ENCODE measurements at places on chromosomes 16 and 17.

GRCh38 chr16:53503991-53504663 lies 1.1 kb upstream of the AKTIP start:
- no peak for DNase-seq

DNA sequence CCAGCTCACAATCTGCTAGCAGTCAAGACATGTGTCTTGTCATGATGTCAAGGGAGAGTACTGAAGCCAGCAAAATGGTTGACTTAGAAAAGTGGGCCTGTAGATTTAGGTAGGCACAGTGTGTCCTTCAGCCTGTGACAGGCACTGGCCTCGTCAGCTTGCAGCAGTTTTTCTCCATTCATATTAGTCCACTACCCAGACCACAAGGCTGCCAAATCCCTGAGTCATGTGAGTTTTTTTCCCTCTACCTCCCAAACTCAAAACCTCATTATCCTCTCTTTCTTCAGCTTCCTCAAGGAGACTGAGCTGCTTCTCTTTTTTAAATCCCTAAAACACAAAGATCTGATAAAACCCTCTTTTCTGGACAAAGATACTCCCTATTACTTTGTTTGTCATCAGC lies 102.6 kb upstream of the HS3ST3A1 start:
- DNase-seq = no peak

DNA sequence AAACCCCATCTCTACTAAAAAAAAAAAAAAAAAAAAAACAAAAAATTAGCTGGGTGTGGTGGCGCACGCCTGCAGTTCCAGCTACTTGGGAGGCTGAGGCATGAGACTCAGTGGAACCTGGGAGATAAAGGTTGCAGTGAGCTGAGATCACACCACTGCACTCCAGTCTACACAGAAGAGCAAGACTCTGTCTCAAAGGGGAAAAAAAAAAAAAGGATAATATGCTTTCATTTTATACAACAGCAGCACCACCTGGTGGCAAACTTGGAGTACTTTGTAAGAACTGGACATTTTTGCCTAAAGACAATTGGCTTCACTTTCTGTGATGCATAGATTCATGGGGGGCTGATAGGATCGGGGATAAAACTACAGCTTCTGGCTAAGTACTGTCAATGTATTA lies 8.5 kb downstream of the CHTF8 start:
- peak; percentile 28 for DNase-seq

DNA sequence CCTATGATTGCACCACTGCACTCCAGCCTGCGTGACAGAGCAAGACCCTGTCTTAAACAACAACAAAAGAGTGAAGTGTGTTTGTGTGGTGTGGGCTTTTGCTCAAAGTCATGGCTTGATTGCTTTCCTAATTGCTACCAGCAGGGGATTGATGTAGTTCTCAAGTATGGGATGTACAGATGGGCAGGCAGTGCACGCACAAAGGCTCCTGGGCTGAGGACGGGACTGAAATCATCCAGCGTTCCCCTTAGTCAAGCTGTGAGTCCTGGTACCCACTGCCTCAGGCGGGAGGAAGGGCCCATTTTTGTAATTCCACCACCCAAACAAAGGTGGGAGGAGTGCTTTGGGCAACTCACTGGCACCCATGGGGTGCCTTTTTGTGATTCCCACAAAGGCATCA lies 47.3 kb downstream of the GDE1 start:
- no peak for DNase-seq

DNA sequence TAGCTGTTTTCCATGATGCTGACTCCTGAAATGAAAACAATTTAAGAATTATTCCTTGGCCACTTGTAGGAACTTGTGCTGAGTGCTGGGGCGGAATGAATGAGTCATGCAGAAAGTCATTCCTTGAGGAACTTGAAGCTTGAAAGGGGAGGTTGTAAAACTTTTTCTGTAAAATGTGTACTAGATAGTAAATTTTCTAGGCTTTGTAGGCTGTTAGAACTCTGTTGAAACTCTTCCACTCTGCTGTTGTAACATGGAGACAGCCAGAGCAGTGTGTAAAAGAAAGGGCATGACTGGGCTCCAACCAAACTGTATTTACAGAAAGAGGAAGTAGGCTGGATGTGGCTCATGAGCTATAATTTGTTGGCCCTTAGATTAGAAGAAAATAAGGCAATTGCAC lies 46.1 kb downstream of the ABCA8 start:
- DNase-seq = no peak

DNA sequence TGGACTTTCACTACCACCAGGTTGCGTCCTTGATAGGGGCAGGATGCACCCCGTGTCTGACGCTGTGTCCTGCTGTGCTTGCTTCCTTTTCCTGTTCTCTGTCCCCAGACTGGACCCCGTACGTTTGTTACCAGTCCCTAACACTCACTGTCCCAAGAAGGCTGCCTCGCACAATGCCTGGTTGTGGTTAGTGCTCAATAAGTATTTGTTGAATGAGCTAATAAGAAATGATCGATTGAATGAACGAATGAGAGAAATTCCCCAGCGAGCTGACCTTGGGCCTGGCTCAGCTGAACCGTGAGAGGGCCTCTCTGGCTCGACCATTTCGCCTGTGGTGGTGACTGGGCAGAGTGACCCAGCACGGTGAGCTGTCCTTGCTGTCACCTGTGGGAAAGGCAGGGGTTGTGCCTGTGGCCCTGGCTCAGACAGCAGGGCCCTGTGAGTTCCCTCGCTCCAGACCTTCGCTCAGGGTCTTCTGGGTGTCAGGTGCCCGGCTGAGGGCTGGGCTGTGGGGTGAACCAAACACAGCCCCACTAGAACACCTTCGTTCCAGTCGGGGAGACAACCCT lies 20.9 kb downstream of the CMIP start:
- DNase-seq = no peak

GRCh38 chr16:83402160-83402814 lies 405.5 kb upstream of the HSBP1 start:
- no peak for DNase-seq

DNA sequence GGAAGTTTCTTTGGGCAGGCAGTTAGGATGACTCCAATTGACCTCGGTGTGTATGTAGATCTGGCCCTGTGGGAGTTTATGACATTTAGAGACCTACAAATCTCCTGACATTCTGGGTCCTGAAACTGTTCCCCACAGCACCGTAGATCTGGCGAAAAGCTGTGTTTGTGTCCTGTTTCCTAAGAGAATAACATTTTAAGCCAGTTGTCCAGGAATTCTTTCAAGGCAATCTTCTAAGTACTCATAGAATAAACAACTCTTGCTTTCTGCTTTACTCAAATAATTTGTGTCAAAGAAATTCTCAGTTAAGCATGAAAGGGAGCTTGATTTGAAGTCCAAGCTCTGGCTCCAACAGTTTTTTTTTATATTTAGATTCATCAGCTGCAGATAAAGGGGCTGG lies 78.5 kb upstream of the ELAC2 start:
- no peak for DNase-seq

- DNase-seq = peak; percentile 76
These were observed 4.8 kb upstream of the ARL4D start for GRCh38 chr17:43393944-43394482.

- no peak for DNase-seq
These were observed 24.3 kb upstream of the MGAT5B start for GRCh38 chr17:76843703-76844484.

DNA sequence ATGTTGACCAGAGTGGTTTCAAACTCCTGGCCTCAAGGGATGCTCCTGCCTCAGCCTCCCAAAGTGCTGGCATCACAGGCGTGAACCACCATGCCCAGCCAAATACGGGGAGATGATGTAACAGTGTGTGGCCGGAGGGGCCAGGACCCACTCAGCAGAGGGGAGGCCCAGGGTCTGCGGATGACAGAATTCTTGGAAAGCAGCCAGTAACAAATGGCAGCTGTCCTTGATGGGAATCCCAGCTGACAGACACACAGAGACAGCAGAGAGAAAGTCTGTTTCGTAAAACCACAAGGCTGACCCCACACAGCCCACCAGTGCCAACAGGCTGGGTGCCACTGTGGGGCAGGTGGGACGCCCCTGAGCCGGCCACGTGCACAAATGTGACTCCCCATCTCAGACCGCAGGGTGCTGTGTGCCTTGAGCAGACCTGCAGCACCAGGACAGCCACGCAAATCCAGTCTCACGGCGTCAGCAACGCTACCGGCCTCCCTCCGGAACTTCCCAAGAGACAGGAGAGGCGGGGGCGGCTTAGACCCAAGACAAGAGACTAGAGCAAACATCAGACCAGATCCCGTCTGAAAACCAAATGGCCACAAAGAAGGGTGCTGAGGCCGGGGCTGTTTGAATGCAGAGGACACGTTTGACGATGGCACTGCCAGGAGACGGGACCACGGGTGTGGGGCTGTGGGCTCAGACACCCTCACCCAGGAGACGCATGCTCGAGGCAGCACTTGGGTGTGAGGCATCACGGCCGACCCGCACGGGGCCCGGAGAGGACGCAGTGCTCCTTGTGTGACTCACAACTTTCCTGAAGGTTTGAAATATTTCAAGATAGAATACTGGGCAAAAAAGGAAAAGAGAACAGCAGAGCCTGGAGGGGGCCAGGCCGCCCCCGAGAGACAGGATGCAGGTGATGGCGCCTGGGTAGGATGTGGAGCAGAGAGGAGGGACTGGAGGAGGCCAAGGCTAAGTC lies 24.6 kb downstream of the CTU2 start:
- DNase-seq = no peak

All from activated CD8-positive, alpha-beta memory T cell treated with anti-CD3 and anti-CD28 coated beads for 1 hour (primary cell).